NCI-H1105 (cell line): ENCODE measurements at places on chromosomes 2 and 18.

DNA sequence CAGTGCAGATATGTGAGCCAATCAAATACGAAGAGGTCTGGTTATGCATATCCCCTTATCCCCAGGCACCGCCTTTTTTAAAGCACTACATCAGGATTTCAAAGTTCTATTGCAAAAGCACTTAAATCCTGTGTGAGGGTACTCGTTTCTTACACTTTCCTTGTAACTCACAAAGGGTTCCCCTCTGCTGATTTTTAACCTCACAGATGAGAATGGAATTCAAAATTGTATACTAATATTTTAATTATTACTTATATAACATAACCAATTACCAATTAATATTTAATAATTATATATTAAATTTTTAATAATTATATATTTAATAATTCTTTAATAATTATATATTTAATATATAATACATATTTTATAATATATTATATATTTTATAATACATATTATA lies 126.2 kb upstream of the MAPRE2 start:
- no peak for DNase-seq

DNA sequence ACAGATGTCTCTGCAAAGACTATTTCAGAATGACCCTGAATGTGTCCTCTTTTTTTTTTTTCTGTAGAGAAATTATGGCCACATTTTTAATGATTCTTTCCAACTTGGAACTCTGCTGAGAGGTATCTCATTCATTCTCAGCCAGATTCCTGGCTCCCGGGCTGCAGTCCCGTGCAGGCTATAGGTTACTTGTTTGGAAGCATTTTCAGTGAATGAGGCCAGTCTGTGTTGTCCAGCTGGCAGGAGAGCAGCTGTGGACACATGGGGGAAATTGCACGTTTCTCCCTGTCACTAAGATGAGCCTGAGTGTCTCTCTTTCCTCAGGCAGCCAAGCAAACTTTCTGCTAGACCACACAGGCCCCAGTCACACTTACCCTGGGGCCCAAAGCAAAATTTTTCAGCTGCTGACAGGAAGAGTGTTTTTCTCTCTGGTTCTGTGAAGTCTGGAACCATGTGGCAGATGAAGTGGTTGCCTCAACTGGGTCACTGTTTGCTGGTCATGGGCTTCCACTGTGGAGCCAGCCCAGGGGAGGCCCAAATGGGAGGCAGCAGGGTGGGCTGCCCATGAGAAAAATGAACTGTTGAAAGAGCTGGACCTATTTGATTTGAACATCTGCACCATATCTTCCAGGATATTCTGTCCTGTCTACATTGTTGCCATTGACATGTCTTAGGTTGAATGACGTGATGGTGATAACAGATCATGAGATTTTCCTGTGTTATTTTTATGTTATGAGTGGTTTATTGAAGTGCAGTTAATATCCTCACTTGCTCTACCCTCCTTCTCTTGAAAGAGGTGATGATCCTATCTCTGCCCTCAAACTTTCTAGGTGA lies 431.2 kb downstream of the LPIN1 start:
- DNase-seq = no peak

GRCh38 chr2:60158262-60158661 lies 395.2 kb downstream of the BCL11A start:
- no peak for DNase-seq

DNA sequence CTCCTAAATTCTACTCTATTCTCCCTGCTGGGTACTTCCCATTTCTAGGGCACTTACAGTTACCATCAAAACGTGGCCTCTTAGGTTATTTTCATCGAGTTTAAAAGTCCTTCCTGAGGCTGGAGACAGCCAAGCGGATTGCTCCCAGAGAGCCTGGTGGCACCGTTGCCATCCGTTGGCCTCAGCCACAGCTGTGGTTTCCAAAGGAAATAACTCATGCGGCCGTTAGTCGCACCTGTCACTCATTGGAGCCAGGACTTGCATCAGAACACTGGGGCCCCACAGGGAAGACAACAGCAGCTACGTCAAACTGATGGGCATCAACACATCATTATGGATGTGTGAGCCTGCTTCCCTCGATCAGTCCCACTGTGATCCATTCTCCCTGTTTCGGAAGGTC lies 453.4 kb downstream of the BCL11A start:
- DNase-seq = no peak

DNA sequence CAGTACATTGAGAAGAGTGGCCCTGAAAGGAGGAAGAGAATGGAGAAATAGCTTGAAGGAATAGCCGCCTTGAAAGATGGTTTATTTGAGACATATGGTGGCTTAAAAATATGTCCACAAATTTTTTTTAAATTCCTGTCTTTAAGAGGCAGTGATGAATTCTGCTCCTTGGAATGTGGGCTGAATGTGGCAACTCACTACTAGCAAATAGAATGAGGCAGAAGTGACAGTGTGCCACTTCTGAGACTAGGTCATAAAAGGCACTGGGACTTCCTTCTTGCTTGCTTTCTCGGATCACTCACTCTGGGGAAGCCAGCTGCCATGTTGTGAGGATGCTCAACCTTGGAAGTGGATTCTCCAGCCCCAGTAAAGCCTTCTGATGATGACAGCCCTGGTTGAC lies 67.0 kb downstream of the FAM161A start:
- no peak for DNase-seq

DNA sequence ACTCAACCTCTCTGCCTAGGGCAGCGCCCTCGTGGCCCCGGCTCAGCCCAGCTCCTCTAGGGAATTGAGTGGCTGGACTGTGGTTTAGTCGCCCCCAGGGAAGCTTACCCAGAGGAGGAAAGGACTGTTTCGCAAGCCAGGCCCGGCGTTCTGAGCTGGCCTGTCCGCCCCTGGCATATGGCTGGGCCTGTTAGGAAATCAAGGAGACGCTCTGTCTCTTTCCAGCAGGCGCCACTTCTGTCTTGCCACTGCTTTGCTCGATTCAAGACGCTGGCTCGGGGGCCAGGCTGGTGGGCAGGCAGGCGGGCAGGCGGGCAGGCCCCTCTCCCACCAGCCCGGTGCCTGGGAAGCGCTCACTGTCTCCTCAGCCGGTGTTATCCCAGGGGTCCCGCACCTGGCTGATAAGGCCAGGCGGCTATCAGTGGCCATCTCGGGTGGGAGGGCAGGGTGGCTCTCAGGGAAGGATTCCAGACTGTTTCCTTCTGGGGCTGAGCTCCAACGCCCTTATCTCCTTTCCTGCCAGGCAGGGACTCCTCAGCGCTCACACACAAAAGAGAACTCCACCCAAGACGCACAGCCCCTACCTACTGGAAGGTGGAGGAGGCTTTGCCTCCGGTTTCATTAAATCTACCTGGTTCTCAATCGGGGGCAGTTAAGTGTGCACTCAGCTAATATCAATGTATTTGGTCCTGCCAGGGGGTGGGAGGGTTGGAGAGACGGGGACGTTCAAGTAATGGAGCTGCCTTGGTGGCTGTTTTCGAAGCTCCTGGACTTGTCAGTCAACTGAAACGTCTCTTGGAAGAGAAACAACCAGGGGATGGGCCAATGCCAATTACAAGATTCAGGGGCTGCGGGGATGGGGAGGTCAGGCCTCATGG lies 109.1 kb downstream of the SMAD7 start:
- no peak for DNase-seq

DNA sequence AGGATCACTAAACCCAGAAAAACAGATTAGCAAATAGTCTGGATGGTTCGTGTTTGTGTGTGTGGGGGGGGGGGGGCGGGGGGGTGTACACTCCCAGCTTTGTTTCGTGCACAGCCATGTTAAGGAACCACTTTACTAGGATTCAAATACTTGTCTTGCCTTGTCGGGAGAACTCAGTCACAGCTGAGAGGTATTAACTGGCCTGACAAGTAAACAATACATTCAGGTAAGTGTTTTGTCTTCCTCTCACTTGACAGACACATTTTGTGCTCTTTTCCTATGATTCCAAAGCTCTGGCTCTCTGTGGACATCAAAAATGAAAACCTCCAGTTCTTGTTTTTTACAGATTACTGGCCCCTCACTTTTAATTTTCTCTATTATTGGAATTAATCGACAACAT lies 173.5 kb downstream of the LRP1B start:
- peak; percentile 5 for DNase-seq

- peak; percentile 75 for DNase-seq
Measured at GRCh38 chr2:164992818-164993217, 37.5 kb upstream of the SLC38A11 start.

DNA sequence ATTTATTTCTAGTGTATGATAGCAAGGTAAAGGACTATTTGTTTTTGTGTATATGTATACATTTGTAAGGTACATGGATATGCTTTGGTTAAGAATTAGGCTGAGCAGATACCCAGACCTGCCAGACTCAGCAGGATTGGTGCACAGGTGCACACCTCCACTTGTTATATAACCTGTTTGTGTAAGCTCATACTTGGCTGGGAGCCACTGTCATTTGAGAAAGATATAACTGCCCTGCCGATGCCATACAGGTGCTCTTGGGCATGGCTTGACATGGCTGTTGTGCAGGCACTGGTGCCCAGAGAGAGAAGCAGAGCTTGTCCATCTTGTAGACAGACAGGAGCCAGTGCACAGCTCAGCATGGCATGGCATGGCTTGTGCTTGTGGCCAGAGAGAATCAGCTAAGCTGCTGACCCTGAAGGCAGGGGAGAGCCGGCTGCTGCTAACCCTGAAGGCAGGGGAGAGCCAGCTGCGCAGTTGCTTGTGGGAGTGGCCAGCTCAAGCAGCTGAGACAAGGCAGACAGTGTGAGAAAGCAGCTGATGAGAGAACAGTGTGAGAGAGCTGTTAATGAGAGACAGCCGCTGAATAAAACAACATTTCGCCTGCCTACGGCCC lies 136.5 kb downstream of the RNF144A start:
- peak; percentile 91 for DNase-seq
